NK-92 treated with Interleukin-12 subunit alpha and Interleukin-12 subunit beta, amount 100 ng/mL, for 24 hours (cell line): ENCODE measurements at places on chromosomes 11 and 22.

GRCh38 chr22:24765166-24765565 lies 9.4 kb downstream of the PIWIL3 start:
- no peak for DNase-seq

- no peak for DNase-seq
These were observed 192.5 kb upstream of the SNX19 start for GRCh38 chr11:131108760-131109159.

GRCh38 chr22:42928969-42929837 lies 72.1 kb upstream of the ARFGAP3 start:
- no peak for DNase-seq

- DNase-seq, result no peak
These were observed 3.6 kb upstream of the AP2A2 start for GRCh38 chr11:921921-922678.

- no peak for DNase-seq
These were observed 359.2 kb downstream of the BUD13 start for GRCh38 chr11:116413301-116414242.

GRCh38 chr11:120867024-120867423 lies 156.9 kb upstream of the TBCEL start:
- no peak for DNase-seq

DNA sequence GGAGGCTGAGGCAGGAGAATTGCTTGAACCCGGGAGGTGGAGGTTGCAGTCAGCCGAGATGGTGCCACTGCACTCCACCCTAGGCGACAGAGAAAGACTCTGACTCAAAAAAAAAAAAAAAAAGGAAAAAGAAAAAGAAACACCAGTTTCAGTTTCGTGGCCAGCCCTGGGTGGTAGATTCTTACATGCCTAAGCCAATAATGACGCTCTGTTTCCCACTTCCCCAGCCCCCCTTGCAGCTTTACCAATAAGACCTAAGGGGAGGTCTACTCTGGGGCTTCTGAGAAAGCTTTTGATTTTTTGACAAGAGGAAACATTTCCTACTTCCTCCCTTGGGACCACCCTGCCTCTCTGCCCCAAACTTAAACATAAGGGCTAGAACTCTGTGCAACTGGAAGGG lies 30.0 kb upstream of the PTPRJ start:
- no peak for DNase-seq

GRCh38 chr11:108432783-108433182 lies 34.5 kb downstream of the C11orf65 start:
- DNase-seq, result no peak

- no peak for DNase-seq
These were observed 9.3 kb upstream of the FXYD6 start for GRCh38 chr11:117885777-117886176.

DNA sequence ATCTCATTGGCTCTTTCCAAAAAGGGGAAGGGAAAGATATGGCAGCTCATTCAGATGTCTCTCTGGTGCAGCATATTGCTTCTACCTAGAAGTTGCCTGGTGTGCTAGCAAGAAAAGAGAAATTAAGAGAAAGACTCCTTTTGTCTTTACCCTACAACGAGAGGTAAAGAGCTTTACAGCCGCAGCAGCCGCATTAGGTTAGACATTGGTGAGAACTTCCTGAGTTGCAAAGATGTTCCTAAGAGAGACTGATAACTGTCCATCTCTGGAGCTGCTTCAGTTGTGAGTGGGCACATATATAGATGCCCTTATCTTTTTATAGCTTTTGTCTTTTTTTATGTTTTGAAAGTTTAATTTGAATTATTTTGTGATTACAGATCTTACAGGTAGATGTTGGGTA lies 80.8 kb upstream of the NNMT start:
- DNase-seq, result no peak

DNA sequence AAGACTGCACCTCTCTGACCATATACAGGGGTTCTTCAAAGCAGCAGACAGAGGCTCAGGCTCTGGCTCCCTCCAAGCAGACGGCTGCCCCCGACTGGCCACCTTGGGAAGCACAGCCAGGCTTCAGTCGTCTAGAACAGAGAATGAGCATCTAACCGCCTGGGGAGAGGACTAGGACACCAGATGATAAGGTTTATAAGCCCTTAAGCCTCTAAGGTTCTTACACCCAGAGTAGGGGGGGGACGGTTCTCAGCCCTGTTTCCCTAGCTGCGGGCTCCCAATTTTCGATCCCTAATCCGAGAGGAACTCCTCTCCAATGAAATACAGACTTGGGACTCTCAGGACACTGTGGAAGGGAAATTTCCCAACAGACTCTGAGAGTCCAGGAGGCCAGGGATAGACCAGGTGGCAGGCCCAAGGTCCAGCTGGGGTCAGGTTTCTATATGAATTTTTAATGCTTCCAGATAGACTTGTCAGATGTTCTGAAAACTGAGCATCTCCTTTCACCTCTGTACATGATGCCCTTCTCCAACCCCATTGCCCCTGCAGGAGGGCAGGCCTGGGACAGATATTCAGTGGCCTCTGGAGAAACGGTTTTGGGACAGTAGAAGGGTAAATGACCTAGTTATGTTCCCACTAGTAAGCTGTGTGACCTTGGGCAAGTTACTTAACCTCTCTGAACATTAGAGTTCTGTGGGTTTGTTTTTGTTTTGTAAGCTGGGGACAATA lies 20.2 kb downstream of the RTN4RL2 start:
- DNase-seq, result peak; percentile 27

GRCh38 chr11:4607781-4608666 lies at the start of gene TRIM68:
Gene TRIM68, minus strand, starts transcription at chr11:4608231. Its CDS starts 2,727 bp downstream, at chr11:4605504.
- DNase-seq, result peak; percentile 92

GRCh38 chr11:1077033-1077416 lies 2.4 kb downstream of the MUC2 start:
- DNase-seq, result no peak

- DNase-seq, result no peak
These were observed 414.1 kb upstream of the DDI1 start for GRCh38 chr11:103622296-103622695.

- no peak for DNase-seq
These were observed 26.0 kb downstream of the SERPINH1 start for GRCh38 chr11:75588051-75588481.

DNA sequence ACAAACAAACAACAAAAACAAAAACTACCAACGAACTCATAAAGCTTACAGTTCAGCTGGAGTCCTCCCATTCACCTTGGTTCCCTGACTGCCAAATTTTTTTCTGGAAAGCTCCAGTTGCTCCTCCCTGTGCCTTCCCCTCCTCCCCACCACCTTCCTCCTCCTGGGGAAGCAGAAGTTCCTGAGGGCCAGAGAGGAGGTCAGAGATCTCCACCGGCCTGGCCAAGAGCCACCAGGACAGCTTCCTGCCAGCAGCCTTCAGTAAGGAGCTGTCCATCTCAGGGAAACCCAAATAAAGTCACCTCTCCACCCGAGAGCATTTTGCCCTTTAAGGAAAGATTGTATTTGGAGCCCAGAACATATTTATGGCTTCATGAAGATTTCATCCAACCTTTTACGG lies 20.0 kb downstream of the APLNR start:
- DNase-seq, result no peak

DNA sequence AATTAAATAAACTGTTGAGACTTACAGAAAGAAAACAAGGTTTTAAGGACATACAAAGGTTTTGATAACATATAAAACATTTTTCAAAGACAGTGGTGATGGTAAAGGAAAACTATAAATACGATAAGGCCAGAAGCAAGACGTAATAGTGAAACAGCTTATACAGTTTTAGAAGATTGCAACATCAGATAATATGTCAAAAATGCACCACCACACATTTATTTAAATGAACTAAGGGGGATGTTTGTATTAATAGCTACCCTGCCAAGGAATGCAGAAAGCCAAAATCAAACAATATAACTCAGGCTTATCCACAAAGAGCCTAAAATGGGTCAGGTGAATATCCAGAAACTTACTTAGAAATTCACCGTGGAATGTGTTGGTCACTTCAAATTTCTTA lies 981.6 kb upstream of the FAT3 start:
- DNase-seq, result no peak

GRCh38 chr22:23690713-23691112 lies at the start of gene RGL4:
Gene RGL4, plus strand, starts transcription at chr22:23691013. Its CDS starts 1,018 bp downstream, at chr22:23692031.
- DNase-seq, result no peak

GRCh38 chr11:533586-534395 lies 1.6 kb downstream of the HRAS start:
- DNase-seq, result no peak

DNA sequence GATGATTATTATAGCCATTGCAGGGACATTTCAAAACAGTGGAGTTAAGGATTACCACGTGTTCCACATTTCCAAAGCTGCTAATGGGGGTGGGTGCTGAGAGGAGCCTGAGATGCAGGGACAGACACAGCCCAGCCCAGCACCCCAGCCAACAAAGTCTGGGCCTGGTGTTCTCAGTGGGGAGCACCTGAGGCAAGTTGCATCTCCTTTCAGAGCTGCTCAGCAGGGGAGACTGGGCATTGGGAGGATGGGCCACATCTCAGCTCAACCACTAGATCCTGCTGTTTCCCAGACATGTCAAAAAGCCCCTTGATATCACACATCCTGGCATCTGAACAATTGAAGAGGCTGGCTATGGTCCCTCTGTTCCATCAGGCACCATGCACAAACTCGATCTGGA lies 458.0 kb upstream of the KIRREL3 start:
- no peak for DNase-seq

DNA sequence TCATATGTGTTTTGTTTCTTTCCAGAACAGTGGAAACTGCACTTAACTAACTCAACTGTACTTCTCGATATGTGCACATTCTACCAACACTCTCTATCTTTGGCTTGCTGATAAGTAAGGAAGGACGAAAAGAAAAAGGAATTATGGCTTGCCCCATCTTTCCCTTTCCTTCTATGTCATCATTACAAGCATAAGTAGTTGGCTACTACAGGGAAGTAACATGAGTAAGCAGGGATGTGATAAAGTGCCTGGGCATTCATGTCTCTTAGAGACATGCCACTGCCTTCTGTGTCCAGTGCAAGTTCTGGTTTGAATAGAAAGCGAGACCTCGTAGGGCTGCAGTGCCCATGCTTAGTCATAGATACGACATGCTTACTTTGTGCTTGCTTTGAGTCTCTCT lies 342.5 kb downstream of the ETS1 start:
- DNase-seq, result no peak

DNA sequence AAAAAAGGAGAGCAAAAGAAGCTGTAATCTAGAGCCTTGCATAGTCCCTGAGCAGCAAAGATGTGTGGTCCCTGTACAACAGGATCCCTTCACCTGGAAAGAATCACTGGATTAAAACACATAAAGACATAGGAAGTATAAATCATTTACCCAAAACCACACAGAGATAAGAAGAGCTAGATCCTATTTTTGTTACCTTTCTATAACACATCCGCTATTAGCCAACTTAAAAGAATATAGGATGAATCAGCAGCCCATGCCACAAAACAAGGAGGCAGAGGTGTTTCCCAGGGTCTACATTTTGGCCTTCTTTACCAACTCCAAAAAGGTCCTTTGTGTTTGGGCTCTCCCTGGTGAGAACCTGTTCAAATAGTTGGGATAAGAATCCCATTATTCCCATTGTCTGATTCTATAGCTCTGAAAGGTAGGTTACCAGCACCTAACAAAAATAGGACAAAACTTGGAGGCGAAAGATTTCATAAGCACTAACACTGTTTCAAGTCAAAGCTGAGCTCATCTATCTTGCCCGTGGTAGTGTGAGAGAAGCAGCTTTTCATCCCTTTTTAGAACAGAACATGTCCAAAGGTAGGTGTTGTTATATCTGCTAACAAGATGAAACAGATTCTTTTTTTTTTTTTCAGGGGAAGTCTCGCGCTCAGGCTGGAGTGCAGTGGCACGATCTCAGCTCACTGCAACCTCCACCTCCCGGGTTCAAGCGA lies 26.8 kb downstream of the PAK1 start:
- no peak for DNase-seq

GRCh38 chr11:72639502-72640375 lies 34.5 kb downstream of the PDE2A start:
- no peak for DNase-seq

- no peak for DNase-seq
These were observed 1.0 kb downstream of the RASSF10 start for GRCh38 chr11:13009921-13010748.

- DNase-seq, result no peak
These were observed 739 bp downstream of the ZMAT5 start for GRCh38 chr22:29765905-29766631.

DNA sequence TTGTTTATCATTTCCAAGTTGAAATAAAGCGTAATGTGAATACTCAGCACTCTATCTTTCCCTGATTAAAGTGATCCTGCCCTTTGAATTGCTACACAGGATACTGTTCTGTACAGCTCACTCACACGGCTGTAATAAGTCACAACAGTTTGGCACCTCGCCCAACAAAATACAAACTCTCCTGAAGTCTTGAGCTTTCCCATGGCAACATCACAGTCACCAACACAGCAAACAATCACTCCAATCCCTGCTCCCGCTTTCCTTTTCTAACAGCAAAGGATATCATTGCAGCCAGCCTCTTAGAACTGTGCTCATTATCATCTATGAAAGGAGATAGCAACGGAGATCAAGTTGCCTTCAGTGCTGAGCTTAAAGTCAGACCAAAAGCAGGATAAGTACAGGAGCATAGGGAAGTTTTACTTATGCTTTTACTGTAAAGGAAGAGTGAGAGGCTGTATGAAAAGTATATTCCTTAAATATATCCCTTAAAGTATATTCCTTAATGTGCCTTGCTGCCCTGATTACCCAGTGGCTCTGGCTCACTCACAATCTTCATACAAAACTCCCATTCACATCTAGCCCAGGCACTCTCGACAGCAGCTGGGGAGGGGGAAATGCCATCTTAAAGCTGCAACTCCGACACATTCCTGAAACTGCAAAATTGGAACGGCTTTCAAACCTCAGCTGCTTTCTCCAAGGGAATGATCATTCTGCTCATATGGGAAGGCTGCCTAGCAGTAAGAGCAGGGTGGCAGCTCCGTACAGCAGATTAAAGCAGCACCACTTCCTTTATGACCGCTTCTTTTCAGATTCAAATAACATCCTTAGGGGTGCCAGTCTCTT lies 35.8 kb downstream of the MAML2 start:
- DNase-seq, result no peak

DNA sequence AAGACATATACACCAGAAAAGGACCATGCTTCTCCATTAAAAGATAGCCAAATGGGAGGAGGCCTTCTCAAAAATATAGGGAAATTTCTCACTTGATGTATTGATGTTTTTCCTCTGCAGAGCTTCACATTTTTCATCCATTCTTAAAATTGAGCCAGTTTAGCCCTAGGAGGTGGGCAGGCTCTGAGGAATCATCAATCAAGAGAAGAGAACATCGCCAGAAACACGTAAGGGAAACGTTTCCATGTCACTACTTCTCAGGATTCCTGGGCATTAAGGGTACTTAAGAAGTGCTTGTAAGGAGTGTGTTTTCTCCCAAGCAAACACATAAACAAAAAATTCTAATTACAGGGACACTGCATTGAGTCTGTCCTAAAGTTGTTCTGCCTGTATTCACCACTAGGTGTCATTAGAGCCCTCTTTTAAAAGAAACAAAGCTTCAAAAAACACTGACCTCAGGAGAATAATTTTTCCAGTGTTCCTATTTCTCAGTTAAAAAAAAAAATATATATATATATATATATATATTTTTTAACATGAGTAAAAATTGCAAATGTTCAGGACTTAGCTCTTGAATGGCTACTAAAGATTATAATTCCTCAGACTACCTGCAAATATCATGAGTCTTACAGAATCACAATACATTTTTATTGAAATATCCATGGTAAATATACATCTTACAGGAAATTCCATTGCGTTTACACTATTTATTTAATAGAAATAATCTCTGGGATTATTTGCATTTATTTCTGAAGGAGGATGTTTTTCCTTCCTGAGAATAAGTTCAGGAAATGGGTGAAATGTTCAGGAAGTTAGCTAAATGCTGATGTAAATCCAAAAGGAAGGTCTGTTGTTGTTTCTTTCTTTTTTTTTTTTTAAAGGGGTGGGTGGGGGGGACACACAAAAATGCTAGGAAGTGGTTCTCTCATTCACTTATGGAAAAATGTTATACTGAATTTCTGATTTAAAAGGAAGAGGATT lies 16.0 kb downstream of the FZD4 start:
- no peak for DNase-seq
